ENCODE measurements at places on chromosomes 4 and X.

- no peak for DNase-seq
Measured at GRCh38 chr4:96343836-96344235, 503.9 kb downstream of the PDHA2 start.

- no peak for DNase-seq
Measured at GRCh38 chr4:173403051-173403450, 4.1 kb upstream of the SCRG1 start.

- no peak for DNase-seq
Measured at GRCh38 chr4:930028-930551, 2.0 kb downstream of the GAK start.

- no peak for DNase-seq
Measured at GRCh38 chrX:40197071-40197470, 99.3 kb upstream of the BCOR start.

GRCh38 chr4:164485136-164485535 is 268.8 kb upstream of the SMIM31 start:
- no peak for DNase-seq

DNA sequence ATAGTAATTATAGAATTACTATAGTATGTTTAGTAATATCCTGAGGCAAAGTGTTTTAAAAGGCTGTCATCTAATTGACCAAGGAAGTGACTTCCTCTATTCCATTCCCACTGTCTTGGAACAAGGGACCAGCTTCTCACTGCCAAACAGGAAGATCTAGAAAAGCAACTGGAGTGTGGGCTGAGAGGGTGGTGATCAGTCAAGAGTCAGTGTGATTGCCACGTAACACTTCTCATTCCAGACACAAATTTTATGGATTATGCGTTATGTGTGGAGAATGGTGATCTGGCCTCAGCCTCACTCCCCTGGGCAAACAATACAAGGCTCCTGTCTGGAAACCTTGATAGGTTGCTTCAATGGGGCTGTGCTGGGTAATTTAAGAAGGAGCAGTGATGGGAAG is 60.0 kb downstream of the RRAGB start:
- no peak for DNase-seq

GRCh38 chr4:3871181-3871852 is 105.1 kb downstream of the ADRA2C start:
- DNase-seq, result no peak

- DNase-seq, result no peak
Measured at GRCh38 chrX:137198040-137198439, 164.2 kb upstream of the GPR101 start.

- no peak for DNase-seq
Measured at GRCh38 chr4:94412019-94412657, 39.6 kb upstream of the PDLIM5 start.

GRCh38 chrX:68757331-68757730 is 71.5 kb upstream of the EFNB1 start:
- DNase-seq, result no peak

DNA sequence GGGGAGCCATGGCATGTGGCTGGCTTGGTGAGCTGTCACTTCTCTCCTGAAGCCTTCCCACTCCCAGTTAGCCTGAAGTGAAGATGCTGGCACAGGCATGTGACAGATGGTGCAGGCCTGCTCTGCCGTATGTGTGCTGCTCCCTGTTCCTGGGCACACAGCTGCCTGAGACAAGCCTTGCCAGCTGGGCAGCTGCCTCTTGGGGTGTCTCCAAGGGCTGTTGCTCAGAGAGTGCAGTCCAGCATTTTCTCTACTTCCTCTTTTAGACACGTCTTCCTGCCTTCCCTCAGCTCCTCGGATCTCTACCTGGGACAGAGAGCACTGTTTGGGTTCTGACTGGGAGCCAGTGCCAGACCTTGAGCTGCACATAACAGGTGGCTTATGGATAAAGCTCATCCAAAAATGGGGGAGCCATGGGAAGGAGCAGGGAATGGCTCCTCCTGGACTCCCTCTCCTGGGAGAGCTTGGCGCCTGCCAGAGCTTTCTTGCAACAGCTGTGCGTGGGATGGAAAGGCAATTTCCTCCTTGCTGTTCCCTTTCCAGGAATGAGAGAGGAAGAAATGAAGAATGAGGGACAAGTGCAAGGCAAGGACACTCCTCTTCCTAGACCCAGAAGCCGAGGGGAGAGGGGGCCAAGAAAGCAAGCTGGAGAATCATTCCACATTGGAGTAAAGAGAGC is 132.9 kb downstream of the MSL3 start:
- DNase-seq, result no peak

- no peak for DNase-seq
Measured at GRCh38 chr4:105710678-105711077, 2.1 kb downstream of the GSTCD start.

- DNase-seq, result no peak
Measured at GRCh38 chrX:45142185-45142584, 58.5 kb downstream of the DIPK2B start.

DNA sequence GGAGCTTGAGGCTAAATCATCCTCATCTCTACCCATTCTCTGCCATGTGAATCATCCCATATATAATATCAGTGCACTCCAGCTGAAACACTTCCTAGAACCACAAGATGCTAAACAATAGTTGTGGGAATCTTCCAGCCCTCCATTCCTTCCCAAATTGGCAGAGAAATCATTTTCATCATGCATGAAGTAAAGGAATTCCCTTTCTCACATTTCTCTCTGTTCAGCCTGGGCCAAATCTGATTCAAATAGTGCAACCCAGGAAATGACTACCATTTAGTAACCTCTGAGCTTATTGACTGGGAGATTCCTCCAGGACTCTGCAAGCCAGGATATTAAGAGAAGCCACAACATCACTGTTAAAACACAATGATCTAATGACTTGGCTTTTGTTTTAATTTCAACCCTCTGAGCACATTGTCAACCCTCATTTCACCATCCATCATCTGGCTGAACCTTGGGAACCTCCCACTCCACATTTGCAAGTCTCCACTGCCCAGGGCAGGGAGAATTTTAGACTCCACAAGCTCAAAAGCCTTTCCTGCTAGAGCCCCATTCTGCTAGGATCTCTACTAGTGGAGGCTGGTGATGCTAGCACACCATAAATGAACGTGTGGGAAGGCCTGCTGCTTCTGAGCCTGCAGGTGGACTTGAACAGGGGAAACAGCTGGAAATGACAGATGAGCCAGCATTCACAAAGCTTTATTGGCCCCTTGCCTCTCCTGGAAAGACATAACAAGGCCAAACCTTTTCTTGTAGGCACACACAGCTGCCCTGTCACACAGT is 133.9 kb downstream of the TET2 start:
- no peak for DNase-seq

DNA sequence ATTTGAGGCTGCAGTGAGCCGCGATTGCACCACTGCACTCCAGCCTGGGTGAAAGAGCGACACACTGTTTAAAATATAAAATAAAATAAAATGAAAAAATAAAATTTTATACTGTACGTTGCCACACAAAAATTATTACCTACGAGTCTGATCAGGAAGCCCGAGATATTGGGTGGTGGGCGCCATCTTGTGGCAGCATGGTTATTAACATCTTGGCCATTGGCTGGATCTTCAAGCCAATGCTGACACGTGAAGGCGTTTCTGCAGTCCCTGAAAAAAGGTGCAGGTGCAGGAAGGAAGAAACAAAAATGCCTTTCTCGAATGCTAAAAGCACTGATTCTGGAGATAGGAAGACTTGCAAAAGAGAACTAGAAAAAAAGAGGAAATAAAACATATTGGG is 4.9 kb upstream of the TLR8 start:
- no peak for DNase-seq

- no peak for DNase-seq
Measured at GRCh38 chrX:54181202-54181953, 1.7 kb downstream of the FAM120C start.

- no peak for DNase-seq
Measured at GRCh38 chrX:37580080-37580479, 8.6 kb downstream of the LANCL3 start.

DNA sequence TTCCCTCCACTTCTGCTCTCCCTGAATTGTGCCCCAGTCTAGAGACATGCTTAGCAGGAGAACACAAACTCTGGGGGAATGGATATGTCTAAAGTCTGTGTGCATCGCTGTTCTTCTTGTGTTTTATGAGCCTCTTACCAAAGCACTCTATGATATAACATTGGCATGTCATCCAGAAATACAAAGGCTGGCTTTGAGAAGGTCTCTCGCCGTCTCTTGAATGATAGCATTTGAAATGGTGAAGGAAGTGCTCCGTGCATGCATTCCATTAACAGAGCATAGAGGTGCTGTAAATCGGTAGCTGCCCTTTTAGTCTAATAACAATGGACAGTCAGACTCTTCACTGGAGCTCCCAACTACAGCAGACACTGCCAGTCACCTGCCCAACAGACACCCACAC is 7.1 kb upstream of the FAM149A start:
- DNase-seq, result no peak

DNA sequence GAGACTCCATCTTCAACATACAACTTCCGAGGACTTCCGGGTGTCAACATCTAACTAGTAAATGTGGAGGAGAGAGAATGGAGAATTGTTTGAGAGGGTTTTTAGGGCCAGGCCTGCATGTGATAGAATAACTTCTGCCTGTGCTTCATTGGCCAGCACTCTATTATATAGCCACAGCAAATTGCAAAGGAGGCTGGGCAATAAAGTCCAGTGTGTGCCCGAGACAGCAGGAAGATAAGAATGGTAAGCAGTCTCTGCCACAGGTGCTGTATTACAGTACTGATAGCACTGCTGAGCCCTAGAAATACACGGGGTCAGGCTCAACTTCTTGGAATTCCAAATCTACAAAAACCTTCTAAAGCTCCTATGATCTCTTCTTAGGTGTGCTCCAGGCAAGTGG is 20.8 kb upstream of the LIMCH1 start:
- no peak for DNase-seq

All from NCI-H187 treated with DMSO at 0.1 percent for 48 hours (cell line).